ENCODE measurements at places on chromosomes 11 and 22.

DNA sequence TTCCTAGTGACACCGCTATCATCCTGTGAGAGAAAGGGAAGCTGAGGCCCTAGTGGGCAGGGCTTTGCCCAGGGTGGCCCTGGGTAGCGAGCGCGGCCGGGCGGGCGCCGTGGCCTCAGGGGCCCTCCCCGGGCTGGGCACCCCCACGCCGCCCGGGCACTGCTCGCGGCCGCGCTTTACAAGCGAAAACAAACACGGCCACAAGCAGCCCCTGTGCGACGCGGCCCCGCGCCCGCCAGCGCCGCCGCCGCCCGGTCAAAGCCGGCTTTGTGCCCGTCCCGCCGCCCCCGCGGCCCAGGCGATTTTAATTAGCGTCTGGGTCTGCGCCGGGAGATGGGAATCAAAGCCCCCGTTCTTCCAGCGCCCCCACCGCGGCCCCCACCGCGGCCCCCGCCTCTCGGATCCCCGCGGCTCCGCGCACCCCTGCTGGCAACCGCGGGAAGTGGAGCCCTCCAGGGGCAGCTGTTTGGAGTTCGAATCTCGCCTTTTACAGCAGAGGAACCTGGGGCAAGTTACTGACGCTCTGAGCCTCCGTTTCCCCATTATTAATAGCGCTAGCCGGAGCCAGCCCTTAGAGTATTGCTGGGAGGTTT is 47.9 kb downstream of the CHRDL2 start:
- no peak for DNase-seq

- no peak for DNase-seq
These were observed 3.0 kb downstream of the RDX start for GRCh38 chr11:110293389-110293788.

- DNase-seq = peak; percentile 60
These were observed 4.6 kb upstream of the GALR3 start for GRCh38 chr22:37818409-37819104.

DNA sequence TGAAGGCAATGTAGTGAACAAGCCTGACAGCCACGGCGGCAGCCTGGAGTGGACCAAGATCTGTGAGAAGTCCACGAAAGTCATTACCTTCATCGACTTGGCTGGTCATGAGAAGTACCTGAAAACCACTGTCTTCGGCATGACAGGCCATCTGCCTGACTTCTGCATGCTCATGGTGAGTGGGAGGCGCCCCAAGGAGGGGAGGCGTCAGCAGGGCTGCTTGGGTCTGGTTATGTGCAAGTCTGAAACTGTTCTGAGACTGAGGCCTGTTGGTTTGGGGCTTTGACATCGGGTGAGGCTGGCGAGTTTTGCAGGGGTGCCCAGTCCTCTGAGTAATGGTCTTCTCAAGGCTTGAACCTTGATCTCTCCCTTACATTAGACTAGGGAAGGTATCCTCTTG is 11.1 kb downstream of the GTPBP1 start:
- DNase-seq = no peak

Measured in fibroblast of skin of back (primary cell).